ENCODE measurements at places on chromosomes 6 and 20.

GRCh38 chr6:163311830-163312229 lies 102.7 kb upstream of the QKI start:
- no peak for DNase-seq

- DNase-seq, result no peak
These were observed 119.0 kb upstream of the STMND1 start for GRCh38 chr6:16982807-16983206.

DNA sequence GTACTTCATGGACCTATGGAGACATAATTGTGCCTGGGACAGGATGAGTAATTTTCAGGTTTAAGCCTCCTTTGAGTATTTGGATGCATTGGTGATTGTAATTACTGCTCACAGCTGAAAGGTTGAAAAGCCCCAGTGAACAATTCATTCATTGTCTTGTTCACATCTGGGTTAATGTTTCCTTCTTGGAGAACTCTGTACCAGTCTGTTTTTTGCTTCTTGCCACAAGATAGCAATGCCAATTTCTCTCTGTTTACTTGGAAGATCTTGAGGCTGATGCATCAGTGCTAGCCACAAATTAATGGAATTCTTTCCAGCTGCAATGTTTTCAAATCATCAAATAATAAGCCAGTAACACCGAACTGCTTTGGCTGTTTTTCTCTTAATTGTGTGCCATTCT lies 207.8 kb downstream of the BMP2 start:
- DNase-seq, result no peak

- DNase-seq, result no peak
These were observed 4.7 kb upstream of the SCUBE3 start for GRCh38 chr6:35209081-35209480.

- no peak for DNase-seq
These were observed 1.3 kb upstream of the NNAT start for GRCh38 chr20:37519508-37520418.

GRCh38 chr6:24933868-24934401 lies 1.8 kb downstream of the RIPOR2 start:
- DNase-seq, result peak; percentile 58

DNA sequence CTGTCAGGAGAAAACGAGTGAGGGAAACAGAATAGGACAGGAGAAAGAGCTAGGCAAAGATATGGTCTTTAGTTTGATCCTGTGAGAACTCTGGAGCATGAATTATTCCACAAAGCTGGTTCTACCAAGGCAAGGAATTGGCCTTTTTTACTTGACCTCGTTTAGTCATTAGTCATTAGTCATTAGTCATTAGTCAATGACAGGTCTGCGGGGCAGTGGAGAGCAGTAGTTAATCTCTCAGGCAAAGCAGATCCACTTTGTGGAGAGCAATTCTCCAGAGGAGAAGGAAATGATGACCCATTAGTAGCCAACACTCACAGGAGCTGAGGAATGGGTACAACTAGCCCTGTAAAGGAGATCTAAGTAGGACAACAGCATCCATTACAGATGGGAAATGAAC lies 22.0 kb upstream of the ABCC10 start:
- DNase-seq, result no peak

DNA sequence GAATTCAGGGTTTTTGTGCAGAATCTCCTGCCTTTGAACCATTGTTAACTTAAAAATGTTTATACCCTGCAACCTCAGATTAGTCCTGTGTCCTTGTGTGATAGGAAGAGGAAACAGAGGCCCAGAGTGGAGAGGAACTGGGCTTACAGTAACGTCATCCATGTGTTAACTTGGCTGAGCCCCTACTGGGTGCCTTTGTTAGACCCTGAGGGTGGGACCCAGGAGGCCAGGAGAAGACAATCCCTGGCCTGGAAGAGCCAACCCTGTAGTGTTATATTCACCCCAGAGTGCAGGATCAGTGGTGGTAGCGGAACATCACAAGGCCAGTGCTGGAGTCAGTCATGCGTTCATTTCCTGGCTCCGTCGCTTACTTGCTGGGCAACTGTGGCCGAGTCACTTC lies 10.6 kb downstream of the MYLK2 start:
- DNase-seq, result no peak

GRCh38 chr20:17456279-17456678 lies 74.9 kb downstream of the BFSP1 start:
- no peak for DNase-seq

- DNase-seq, result no peak
These were observed 6.2 kb downstream of the DYNLT1 start for GRCh38 chr6:158638324-158638854.

- DNase-seq, result no peak
These were observed 121.1 kb downstream of the GPR63 start for GRCh38 chr6:96716221-96716620.

DNA sequence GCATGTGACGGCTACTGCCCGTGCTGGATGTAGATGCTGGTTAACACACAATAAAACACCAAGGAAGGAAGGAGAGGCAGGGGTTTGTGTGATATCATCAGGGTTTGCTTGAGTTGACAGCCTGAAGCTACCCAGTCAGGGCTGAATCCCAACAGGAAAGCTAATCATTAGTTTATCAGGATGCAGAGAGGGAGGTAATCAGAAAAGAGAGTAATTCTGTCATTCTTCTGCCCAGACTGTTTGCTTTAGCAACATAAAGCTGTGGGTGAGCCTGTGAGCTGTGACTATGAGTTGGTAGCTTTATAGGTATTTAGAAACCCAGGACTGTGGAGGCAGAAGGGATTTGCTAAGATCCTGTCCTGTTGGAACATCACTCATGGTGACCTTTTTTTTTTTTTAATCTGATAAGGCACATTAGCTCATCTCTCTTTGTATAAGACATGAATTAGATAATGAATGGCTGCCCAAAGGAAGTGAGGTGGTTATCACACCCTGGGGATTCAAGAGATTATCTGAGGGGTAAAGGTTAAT lies 79.3 kb downstream of the CAP2 start:
- no peak for DNase-seq

DNA sequence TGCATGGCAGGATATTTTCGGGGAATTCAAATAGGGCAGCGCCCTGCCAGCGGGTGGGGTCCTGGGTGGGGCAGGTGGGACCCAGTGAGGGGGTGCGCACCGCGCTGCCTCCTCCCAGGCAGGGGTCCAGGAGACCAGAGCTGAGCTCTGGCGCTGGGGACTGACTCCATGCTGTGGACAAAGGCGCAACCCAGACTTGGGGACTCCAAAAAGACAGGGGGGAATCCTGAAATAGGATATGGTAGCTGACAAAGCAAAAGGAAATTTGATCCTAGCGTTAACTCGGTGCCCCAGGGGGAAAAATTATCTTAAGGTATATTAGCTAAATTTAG lies 23.6 kb downstream of the TFAP2A start:
- no peak for DNase-seq

GRCh38 chr6:107692351-107692750 lies 131.8 kb downstream of the SCML4 start:
- no peak for DNase-seq

DNA sequence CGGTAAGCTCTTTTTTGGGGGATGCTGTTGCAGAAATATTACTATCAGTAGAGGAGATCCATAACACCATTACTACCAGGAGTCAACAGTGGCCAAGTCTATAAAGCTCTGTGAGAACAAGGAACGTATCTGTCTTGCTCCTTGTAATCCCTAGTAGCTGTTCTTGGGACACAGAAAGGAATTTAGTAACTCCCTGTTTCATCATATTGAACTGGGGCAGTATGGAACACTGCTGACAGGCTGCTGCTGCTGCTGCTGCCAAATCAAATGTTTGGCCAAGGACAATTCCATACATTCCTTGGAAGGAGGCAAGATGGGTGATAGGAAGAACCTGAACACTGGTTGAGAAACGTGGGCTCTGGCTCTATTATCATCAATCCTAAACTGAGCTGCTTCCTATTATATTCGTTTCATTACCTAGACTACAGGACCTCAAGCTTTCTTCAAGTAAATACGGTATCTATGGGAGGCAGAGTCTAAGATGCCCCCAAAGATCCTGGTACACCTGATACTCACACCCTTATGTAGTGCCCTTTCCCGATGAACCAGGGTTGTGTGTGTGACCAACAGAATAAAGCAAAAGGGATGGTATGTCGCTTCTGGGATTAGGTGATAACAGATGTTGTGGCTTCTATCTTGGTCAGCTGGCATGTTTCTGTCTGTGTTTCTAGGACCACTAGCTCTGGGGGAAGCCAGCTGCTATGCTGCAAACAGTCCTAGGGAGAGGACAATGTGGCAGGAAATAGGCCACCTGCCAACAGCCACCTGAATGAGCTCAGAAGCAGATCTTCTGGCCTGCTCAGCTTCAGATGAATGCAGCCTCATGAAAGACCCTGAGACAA lies 39.5 kb downstream of the ELOVL5 start:
- DNase-seq, result no peak

DNA sequence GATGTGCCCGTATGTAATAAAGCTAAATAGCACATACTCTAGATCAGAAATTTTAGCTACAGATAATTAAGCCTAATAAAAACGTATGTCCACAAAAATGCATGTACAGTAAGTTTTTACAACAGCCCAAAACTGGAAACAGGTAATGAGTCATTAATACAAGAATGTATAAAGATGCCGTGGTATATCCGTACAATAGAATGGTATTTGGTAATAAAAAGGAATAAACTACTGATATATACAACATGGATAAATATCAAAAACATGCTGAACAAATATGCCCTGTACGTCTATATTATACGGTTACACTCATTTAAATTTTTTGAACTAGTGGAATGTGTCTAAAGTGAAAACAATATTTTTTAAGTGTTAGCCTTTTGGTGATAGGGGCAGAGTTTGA lies 128.2 kb upstream of the ADGRB3 start:
- DNase-seq, result no peak

GRCh38 chr6:156359912-156360311 lies 417.3 kb upstream of the ARID1B start:
- no peak for DNase-seq

DNA sequence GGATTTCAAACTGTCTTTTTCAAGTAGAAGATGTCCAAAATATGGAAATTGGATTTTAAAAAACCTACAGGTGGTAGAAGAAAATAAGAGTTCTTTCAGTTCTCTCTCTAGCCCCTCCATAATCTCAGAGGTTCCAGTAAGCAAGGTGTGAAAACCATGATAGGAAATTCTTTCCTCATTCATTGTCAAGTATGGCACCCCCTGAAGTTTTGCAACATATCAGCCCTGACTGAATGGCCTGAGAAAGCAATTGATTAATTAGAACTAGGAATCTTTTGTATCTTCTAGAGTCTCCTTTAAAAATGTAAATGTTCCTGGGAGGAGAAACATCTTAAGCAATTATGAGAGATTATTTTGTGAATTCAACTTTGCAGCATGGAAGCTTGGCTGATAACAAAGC lies 198.7 kb upstream of the STXBP5 start:
- DNase-seq, result no peak

DNA sequence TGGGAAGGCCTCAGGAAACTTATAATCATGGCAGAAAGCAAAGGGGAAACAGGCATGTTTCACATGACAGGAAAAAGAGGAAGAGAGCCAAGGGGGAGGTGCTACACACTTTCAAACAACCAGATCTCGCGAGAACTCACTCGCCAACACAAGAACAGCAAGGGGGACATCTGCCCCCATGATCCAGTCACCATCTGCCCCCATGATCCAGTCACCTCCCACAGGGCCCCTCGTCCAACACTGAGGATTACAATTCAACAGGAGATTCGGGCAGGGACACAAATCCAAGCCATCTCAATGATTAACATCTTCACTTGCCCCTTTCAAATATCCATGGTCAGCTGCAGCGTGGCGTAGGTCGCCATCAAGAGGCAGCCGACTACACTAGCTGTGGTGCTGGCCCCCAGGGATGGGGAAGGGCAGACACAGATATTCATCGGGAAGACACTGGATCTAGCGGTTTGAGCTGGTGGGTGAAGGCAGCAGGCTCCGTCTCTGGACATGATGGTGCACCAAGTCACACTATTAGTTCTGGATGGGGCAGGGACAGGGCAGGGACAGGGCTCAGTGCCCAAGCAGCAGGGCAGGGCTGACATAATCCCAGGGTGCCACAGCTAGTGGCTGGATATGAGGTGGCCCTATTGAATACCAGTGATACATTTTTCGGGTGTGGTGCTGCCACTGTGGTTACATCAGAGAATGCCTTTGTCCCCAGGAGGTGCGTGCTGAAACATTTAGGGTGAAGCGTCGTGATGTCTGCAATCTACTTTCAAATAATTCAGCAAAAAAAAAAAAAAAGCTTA lies 31.6 kb downstream of the TUBB2B start:
- no peak for DNase-seq

- no peak for DNase-seq
These were observed 155.0 kb downstream of the GJA1 start for GRCh38 chr6:121590438-121590837.

DNA sequence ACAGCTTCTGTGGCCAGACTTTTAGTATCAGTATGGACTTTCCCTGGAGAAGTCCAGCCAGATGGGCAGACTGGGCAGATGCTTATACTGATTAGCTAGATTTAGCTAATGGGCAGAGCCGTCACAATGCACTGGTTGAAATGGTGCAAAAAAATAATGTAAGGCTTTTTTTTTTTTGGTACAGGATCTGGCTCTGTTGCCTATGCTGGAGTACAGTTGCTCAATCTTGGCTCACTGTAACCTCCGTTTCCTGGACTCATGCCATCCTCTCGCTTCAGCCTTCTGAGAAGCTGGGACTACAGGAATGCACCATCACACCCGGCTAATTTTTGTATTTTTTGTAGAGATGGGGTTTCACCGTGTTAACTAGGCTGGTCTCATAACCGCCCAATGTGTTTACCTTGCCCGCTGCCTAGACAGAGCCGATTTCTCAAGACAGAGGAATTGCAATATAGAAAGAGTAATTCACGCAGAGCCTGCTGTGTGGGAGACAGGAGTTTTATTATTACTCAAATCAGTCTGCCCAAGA lies 16.4 kb upstream of the KIFC1 start:
- DNase-seq, result no peak

- no peak for DNase-seq
These were observed 13.4 kb downstream of the PBOV1 start for GRCh38 chr6:138204792-138205384.

DNA sequence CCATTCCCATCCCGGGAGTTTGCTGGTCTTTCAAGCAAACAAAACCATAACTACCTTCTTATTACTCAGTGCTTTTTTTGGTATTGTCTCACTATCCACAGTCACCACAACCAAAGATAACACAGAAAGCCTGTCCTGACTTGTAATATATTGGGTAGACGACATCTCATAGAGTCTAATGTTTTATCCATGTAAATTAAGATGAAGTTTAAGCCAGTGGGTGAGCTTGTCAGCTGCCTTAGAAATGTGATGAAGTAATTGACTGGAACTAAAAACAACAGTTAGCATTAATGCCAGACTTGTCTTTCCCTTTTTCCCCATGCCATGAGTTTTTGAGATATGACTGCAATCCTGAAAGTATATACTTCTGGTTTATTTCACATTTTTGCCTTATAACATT lies 282.7 kb upstream of the PRDM1 start:
- no peak for DNase-seq
